ENCODE measurements at places on chromosomes 1 and 21. TPM values are rescaled to one million over a fixed set of nuclear protein-coding genes. Genes with fewer than 3 reads are reported as not detected.

Gene PPFIA4
- 2.5 TPM for total RNA-seq

DNA sequence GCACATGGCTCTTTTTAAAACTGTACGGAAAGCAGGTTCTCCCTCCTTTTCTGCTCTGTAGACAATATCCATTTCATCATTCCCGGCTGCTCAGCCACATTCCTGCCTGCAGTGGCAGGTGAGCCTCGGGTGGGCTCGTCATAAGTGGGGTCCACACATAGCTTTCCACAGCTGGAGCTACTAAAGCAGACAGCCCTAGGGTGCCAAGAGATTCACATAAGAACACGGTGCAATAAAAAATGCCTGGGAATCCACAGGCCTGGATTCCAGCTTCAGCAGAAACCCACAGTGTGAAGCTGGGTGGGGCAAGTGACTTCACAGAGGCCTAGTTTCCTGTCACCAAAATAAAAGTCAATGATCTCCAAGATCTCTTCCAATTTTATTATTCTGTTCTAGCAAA lies 96.4 kb downstream of the MIS18A start:
- no peak overlapping the region for H3K27ac ChIP-seq
- H3K4me1 ChIP-seq, result no peaks in the 10 kb centered on the region
- H3K36me3 ChIP-seq, result no peaks in the 10 kb centered on the region
- DNase-seq, result no peak
- no peak overlapping the region for H3K4me3 ChIP-seq
- H3K27me3 ChIP-seq, result peaks cover 35% of the 10 kb centered on the region

DNA sequence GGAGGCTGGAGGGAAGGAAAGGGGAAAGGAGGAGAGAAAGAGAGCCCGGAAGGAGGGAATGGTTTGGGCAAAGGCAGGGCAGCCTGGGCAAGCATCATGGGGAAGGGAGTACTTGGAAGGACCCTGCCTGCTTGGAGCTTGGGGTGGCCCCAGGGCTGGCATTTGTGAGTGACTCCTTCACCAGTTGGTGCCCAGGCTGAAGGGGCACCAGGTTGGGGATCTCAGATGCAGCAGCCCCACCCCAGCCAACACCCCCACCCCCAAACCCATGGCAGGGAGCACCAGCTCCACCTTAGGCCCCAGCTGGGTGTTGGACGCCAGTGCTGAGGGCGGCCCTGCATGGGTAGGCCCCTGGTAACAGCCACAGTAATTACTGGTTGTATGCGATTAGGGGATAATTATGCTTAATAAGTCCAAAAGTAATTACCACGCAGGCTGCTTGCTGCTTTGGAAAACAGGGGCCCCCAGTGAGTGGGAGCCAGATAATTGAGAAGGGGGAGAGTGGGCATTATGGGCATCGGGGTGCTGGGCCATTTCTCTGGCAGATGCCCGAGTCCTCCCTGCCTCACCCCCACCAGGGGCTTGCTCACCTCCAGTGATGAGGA lies 78.3 kb downstream of the VWA5B1 start:
- H3K27ac ChIP-seq, result no peak overlapping the region
- H3K4me3 ChIP-seq, result no peak overlapping the region
- peaks cover 97% of the 10 kb centered on the region for H3K27me3 ChIP-seq
- H3K4me1 ChIP-seq, result peaks cover 4% of the 10 kb centered on the region

GRCh38 chr1:220575718-220576497 lies 48.0 kb downstream of the MARK1 start:
- DNase-seq, result no peak
- H3K4me3 ChIP-seq, result no peak overlapping the region
- no peaks in the 10 kb centered on the region for H3K27me3 ChIP-seq

GRCh38 chr1:51410568-51411460 lies 80.5 kb upstream of the TTC39A start:
- peaks cover 33% of the 10 kb centered on the region for H3K36me3 ChIP-seq
- no peak for DNase-seq
- H3K27ac ChIP-seq, result no peak overlapping the region
- H3K4me3 ChIP-seq, result no peak overlapping the region
- H3K27me3 ChIP-seq, result no peaks in the 10 kb centered on the region

All from A673 (cell line).